NCI-H69 (cell line): ENCODE measurements at places on chromosomes 1 and 21.

DNA sequence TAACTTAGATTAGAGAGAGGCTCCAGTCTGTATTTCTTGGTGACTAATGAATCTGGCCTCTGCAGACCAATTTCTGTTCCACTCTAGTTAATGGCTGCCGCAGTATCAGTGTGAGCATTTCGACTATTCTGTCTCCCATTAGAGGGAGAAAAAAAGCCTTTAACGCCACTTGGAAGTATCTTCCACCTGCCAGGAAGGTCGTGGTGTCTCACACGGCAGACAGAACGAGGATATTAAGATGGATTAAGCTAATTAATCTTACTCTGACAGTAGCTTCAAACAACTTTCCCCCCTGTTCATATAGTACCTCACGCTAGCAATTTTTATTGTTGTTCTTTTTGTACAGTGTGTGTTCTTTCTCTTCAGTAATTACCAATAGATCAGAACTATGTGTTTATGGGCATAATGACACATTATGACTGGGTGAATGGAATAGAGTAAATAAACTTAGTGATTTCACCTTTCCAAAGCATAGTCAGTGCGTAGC lies 153.8 kb downstream of the ADGRL2 start:
- DNase-seq, result peak; percentile 69

- no peak for DNase-seq
Observed at GRCh38 chr1:246748867-246749266, 24.7 kb downstream of the SCCPDH start.

GRCh38 chr21:25329227-25329825 lies 278.0 kb downstream of the MRPL39 start:
- no peak for DNase-seq

DNA sequence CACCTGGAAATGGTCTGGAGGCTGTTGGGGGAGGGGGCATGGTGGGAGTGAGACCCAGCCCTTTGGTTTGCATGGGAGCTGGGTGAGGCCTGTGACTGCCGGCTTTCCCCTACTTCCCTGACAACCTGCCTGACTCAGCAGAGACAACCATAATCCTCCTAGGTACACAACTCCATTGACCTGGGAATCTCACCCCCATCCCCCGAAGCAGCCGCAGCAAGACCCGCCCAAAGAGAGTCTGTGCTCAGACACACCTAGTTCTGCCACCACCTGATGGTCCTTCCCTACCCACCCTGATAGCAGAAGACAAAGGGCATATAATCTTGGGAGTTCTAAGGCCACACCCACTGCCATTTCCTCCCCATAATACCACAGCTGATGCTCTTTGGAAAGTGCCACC lies 168.6 kb downstream of the GIPC2 start:
- no peak for DNase-seq
